ENCODE measurements at places on chromosomes 1 and 21.

DNA sequence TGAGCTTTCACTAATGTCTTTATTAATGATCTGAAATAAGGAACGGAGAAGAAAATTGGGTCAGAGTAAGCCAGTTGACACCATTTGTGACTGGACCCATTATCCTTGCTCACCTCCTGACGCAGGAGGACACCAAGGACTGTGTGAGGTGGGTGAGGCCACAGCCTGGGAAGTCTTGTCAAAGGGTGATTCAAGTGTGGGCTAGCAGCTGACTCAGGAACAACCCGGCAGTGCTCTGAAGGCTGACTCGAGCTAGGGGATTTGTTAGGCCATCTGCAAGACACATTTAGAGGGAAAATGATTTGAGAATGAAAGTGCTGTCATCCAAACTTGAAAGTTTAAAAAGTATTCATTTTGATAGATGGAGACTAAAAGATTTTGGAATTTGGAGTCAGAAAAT lies 21.2 kb downstream of the PRRX1 start:
- no peak for DNase-seq

DNA sequence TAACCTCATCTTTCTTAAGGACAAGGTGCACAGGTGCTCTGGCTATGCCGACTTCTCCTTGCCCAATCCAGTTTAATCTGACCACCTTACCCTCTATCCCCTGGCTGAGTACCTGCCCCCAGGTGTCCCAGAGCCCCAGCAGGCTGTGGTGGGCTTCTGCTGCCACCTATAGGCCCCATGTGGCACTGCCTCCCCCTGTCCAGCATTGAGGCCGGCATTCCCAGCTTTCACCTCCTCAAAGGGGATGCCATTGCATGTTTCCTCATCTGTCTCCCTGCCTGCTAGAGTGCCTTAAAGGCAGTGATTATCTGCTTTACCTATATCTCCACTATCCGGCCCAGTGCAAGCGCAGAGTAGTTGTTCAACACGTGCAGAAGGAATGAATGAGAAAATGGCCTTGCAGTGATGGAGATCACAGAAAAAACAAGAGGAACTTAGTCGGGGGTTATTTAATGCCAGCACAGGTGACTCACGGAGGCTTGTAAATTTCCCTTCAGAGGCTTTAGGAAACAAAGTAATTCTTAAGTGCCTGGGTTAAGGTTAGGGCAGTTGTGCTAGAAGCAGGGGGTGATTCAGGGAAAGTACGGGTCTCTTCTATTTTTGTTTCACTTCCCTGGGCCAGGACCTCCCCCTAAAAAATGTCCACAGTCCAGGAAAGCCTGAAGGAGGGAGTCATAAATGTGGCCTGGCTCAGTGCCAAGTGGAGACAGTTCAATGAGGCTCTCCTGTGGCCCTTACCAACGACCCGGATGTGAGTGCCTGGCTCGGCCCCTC lies 131.8 kb upstream of the NGF start:
- no peak for DNase-seq

DNA sequence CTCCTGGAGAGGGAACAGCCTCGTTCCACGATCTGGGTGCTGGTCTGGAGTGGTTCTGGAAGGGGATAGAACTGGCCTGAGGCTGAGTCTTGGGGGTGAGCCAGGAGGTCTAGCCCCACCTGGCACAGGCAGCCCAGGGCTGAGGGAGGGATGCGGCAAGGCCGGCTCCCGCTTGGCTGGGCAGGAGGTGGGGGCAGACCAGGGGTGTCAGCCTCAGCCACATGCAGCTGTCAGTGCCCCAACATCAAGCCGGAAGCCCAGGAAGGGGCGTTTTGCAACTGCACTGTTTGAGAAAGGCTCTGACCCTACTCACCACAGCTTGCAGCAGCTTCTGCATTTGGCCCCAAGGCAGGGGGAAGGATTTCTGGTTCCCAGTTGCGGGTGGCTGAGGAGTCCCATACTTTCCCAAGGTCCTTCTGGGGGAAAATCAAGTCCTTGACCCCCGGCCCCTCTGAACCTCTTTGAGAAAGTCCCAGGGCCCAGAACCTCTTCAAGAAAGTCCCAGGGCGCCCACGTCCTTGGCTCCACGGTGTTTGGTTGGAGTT lies 2.0 kb downstream of the EFHD2 start:
- DNase-seq, result peak; percentile 39

DNA sequence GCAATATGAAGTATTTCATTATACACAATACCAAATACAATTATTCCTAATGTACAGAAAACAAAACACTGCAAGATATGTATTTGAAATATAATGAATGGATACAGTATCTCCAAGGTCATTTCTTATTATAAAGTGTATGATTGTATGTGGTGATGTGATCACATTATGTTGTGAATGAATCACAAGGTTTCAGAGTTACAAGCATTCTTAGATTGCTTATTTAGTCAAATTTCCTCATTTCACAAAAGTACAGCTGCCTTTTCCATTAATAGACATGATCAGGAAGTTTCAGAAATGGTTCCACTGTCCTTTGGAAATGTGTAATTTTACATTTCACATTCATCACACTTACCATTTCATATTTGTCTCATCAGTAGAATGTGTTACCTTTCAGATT lies 28.3 kb upstream of the NEK7 start:
- DNase-seq, result no peak

DNA sequence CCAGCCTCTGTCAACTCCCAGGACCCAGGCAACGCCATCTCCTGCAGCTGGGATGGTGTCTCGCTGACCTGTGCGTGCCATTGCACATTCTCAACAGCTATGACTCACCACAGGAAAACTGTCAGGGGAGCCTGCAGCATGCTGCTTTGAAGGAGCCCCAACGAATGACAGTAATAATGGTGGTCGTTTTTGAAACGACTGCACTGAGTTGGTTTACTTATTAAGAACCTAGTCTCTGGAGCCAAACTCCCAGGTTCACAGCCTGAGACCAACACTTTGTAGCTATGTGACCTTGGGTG lies 21.6 kb downstream of the TCEA3 start:
- DNase-seq, result no peak

- peak; percentile 91 for DNase-seq
These were observed 6.6 kb upstream of the SMIM12 start for GRCh38 chr1:34865981-34866761.

DNA sequence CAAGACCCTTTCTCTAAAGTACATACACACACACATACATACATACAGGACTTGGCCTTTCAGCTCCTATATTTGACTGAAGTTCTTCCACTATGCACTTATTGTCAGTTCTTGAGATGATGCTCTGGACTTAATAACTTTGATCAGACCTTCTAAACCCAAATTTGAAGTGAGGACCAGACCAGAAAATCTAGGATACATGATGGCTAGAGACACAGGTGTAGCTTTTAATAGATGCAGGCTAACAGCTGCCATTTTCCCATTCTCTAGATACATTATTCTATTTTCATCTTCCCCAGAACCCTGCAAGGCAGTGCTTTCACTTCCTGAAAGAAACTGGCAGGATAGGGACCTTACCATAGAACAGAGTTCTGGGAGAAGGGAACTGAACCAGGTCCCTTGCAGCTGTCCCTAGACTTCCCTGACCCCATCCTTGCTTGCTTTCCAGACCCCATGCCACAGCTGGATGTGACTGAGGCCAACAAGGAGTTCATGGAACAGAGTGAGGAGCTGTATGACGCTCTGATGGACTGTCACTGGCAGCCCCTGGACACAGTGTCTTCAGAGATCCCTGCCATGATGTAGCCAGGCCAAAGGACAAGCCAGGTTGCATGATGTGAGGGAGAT lies 14.9 kb upstream of the RAB42 start:
- DNase-seq, result no peak

DNA sequence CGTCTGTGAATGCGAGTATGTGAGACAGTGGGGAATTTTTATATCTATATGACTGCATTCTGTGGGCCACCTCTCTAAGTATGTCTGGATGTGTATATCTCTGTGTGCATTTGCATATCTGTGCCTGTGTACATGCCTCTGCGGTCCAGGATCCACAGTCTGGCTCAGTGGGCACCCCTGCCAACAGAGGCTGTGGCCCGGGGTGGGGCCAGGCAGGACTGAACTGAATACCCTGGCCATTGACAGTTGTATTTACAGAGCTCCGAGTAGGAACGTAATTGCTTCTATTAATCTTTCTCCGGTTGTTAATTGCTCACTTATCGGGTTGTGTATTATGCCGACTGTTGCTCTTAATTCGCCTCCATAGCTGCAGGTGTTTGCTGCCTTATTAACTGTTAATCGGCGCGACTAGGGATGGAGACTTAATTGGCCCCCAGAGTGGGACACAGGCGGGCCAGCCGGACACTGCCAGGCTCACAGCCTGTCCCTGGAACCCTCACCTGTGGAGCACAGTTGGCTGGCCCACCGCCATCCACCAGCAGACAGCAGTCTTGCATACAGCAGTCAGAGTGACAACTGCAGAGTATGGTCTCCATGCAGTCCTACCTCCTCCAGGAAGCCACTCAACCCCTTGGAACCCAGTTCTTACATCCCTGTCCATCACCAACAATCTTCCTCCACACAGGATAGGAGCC lies 22.4 kb upstream of the ADGRB2 start:
- DNase-seq, result no peak

GRCh38 chr1:167126317-167126716 lies 32.4 kb downstream of the STYXL2 start:
- no peak for DNase-seq

DNA sequence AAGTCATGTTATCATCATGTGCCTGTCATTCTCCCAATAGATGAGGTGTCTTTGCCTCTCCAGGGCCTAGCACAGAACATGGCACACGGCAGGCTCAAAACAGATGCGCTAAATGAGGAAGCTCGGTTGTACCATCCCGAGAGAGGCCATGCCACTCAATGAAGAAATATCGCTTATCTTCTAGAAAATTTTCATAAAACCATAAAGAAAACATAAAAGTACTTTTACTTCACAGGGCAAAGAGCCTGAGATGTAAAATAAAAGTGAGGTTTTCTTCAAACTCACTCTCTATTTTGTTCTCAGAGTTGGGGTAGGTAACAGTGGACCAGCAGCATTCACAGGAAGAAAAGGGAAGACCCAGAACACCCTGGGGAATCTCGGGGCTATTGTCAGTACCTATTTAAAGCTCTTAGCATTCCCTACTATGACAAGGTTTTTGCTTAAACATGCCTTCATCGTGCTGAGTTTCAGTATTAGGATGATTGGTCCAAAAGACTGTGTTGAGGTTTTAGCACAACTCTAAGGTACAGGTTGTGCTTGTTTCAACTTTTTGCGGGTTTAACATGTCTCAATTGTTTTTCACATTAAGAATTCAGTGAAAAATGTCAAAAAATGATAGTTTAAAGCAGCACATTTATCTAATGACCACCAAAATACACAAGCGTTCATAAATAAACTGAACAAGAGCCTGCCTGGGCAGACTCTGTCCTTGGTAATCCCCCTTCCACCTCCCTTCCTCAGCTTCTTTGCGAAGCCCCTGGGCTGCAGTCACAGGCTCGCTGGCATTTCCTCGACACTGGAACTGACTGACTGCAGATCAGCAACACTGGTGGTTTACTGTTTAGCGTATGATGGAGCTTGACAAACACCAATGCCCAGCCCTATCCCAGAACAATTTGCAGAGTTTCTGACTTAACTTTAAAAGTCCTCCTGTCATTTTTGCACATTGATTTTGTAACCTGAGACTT lies 55.6 kb downstream of the COQ8A start:
- no peak for DNase-seq

All from CD4-positive, alpha-beta T cell treated with Interleukin-6 at 100 ng/mL for 8 hours (primary cell).